Right lung (tissue), 10 donors: ENCODE measurements at places on chromosomes 16 and 17.

- DNase-seq, result no peak
Observed at GRCh38 chr16:55552621-55553020, 13.9 kb upstream of the CAPNS2 start.

DNA sequence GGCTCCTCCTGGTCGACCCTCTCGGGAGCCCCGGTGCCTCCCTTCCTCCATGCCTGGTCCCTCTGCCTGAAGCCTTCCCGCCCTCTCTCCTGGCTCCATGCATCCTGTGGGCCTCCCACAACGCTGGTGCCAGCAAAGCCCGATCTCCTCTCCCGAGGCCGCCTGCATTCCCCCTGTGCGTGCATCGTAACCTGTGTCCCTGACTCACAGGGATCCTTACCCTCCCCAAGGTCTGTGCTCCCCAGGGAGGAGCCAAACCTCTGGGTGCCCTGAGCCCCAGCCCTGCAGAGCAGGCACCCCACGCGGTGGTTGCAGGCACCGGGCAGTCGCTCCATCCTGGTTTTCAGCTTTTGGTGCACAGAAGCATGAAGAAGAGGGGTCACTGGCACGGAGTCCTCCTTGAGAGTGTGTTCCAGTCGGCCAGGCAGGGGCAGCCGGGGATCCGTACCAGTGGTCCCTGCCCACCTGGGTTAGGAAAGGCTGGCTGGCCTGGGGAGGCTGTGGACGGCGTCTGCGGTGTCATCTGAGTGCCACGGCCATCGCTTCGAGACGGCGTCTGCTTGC is 1.8 kb upstream of the ENPP7 start:
- no peak for DNase-seq

- DNase-seq, result no peak
Observed at GRCh38 chr16:15897834-15898254, 9.4 kb upstream of the CEP20 start.

DNA sequence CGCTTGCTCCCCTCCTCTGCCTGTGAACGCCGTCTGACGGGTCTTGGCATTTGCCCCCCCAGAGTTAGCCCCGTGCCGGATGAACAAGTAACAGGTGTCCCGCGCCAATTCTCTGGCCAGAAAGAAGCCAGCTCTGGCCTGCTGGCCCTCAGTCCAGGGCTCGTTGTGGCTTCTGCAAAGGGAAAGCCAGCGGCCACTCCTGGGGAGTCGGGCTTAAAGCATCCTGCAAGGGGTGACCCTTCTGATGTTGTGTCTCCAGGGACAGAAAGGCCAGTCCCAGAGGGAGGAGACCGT is 18.4 kb upstream of the OSGIN1 start:
- DNase-seq, result no peak
